ENCODE measurements at places on chromosomes 5 and 9. TPM values are rescaled to one million over a fixed set of nuclear protein-coding genes. Genes with fewer than 3 reads are reported as not detected.
A peak's percentile ranks its signal among the peaks of the same experiment; 100 is the strongest.

DNA sequence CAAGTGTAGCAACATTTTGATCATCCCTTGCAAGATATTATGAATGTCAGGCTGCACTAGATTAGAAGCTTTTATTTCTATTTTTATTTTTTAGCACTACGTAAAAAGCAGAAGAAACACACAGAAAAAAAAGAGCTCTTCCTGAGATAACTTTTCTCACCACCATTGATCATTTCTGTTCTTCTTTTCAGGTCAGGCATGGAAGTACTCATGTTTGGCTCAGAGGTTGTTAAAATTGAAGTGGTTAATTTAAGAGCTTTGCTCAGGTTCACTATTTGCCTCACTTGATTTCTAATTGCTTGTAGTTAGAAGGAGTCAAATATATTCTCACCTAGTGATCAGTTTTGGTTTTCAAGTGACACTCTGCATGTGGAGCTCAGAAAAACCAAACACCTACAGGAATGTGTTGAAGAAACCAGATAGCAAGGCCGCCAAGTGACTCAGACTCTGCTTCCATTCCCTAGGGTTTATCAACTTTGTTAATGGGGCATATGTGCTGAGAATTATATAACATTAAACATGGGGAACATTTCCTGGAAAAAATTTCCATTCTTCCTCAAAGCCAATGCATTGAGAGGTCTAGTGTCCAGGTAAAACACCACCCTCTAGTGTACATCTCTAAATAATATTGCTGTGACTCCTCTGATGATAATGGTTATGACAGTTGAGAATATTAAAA lies 679.8 kb downstream of the CETN3 start:
- DNase-seq: peak; percentile 8

DNA sequence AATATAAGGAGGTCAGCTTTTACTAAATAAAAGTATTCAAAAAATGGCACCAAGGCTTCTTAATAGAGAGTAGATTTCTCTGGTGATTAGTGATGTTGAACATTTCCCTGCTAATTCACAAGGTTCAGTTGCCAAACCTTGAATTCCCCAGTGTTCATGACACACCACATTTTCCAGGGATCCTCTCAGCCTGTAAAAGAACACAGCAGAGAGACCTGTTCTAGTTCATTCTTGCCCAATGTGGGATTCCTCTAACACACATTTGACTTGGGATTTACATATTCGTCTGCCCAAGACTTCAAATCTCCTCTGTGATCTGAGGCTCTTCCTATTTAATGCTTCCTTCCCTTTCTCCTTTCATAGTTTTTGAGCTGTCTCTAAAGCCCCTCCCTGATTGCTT lies 273.2 kb upstream of the CDH9 start:
- DNase-seq: no peak

Gene GRK6
- 52.0 TPM for total RNA-seq

Gene ADAMTS13
- total RNA-seq: 6.1 TPM

Gene AMBP
- total RNA-seq: not detected

Gene PCDHA4
- total RNA-seq: 0.16 TPM
